Activated T-cell treated with anti-CD3 and anti-CD28 coated beads for 4 hours (primary cell): ENCODE measurements at places on chromosomes 13 and 19.

GRCh38 chr13:81916461-81916860 lies 1575.5 kb upstream of the SPRY2 start:
- DNase-seq = no peak

DNA sequence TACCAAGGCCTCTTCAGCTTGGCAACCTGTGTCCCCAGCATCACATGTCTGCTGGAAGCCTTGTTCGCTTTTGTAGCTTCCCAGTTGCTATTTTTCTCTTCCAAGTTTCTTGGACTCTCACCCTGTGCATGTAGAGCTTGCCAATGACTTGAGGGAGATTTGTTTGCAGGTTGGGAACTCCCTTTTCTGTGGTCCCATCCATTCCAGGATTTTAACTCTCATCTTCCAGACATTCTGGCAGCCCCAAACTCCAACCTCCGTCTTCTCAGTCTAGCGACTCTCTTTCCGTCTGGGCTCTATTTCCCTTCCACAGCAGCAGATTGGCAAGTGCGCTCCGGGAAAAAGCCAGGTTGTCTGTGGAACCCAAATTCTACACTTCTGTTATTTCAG lies 9.0 kb downstream of the PLAUR start:
- no peak for DNase-seq

DNA sequence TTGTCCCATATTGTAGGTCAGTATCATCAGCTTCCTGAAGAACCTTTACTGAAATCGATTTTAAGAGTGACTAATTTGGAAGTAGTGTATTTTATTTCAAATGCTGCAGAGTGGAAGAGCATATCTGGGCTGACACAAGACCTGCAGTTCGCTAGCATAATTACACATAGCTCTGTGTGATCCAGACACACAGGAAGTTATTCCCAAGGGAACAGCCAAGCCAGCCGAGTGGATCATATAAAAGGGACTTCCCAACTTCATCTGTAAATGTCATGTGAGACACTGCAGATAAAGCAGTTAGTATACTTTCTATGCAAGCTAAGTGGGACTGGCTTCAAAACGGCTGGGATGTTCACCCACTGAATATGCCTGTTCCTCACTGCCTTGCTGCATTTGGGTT lies 760.4 kb downstream of the SLITRK1 start:
- DNase-seq = no peak

DNA sequence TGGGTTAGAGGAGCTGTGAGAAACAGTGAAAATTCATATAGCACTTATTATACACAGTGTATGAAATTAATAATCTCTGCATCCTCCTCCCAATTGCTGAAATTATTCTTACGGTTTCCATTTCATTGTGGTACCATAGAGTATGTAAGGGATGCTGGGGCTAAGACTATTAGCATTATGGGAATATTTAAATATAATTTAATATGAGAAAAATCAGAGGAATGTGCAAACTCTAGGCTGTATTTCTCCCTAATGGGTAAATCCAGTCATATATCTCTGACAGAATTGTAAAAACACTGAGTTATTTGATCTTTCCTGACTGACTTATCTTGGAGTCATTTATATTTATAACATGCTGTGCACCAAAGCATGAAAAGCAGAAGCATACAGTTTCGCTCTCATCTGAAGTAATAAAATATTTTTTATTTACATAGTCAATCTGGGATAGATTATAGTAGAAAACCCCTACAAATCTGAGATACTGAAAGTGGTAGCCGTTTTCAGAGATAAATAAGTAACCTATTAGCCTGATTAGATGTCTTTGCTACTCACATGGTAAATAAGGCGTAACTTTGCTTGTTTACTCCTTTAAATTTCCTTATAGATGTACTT lies 34.9 kb downstream of the LRCH1 start:
- no peak for DNase-seq

DNA sequence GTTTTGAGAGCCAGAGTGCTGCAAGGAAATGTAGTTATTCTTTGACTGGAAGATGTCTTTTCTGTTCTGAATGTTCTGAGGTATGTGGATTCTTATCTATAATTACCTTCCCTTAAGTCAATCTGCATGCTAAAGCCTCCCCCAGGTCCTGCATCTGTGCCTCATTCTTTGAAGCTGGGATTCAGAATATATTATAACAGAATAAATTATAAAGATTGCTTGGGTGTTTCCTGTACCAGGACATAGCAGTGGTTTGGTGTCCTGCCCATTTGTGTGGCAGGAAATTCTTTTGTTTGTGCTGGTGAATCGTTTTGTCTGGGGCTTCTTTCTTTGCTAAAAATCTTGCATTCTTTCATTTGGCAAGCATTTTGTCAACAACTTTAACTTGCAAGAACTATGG lies 60.2 kb downstream of the ITGBL1 start:
- no peak for DNase-seq

- no peak for DNase-seq
These were observed 4.4 kb downstream of the JAK3 start for GRCh38 chr19:17843292-17843827.

DNA sequence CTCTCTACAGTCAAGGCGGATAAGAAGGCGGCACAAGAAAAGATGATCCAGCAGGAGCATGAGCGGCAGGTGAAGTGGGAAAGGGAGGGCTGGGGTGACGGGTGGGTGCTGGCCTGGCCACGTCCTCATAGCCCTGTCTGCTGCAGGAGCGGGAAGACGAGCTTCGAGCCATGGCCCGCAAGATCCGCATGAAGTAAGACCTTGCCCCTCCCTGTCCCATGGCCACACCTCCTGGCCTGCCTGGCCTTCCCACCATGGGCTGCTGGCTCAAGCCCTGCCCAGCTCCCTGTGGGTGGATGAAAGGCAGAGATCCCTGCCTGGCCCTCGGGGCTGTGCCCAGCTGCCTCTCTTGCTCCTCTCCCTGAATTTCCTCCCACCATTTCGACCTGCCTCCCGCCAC lies 7.2 kb downstream of the ZNF296 start:
- DNase-seq = no peak

DNA sequence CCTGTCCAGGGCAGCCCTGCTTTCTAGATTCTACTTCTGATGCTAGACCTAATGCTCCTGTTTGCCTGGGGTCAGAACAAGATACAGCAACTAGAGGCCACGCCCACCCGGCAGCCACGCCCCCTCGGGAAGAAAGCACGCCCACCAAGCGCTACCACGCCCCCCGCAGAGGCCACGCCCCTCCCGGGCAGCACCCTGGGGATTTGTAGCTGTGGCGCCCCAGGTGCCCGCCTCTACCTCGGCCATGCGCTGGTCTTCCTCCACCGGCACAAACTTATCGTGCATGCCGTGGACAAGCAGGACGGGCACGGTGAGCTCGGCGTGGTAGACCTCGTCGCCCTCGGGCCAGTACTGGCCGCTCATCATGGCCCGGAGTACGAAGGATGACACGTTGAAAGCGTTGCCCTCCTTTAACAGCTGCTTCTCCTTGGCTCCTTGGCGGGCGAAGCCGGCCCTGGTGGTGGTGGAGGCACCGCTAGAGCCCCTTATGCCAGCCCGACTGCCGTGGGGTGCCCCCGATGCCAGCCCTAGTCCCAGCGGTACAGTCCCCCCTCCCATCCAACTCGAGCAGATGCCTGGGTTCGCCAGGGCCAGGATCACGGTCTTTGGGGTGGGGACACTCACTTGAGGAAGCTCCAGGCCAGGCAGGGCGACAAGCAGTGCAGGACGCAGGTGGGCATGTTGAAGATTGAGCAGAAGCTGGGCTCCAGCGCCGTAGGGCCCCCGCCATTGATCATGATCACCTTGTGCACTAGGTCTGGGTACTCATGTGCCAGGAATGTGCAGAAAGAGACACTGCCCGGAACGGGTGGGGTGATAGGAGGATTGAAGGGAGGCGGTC lies 9.0 kb downstream of the ABHD8 start:
- DNase-seq = peak; percentile 33

DNA sequence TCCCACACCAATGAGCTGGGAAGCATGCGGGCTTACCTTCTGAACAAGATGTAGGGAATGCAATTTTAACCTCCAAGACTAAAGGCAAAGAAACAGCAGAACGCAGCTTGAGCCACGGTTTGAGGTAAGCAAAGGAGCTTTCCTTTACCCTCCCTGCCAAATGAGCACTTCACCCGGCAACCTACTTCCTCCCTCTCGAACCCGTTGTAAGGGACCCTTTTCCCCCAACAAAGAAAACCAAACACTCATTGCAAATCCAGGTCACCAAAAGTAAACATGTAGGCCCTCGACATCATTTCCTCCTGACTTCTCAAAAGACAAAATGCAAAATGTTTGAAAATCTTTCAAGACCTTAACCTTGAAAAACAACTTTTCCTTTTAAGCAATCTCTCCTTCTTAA lies 65.3 kb downstream of the ABCC4 start:
- DNase-seq = no peak

DNA sequence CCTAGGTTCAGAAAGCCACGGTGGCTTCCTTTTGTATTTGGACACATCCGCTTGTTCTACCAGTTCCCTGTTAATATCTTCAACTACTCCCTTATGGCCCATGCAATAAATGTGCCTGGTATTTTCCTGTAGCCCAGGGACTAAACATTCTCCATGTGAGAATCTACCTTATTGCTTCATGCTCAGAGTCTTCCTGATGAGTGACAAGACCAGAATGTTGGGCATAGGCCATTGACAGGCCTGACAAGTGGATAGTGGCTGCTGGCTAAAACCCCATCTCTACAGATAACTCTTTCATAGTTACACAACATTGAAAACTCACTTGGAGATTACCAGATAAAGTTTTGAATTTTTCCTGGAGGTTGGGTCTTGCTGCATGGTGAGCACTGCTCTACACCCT lies 449.9 kb downstream of the HS6ST3 start:
- no peak for DNase-seq

- DNase-seq = peak; percentile 64
These were observed 9.8 kb downstream of the PRX start for GRCh38 chr19:40403262-40403984.

GRCh38 chr13:95128045-95128643 lies 173.1 kb downstream of the ABCC4 start:
- no peak for DNase-seq

DNA sequence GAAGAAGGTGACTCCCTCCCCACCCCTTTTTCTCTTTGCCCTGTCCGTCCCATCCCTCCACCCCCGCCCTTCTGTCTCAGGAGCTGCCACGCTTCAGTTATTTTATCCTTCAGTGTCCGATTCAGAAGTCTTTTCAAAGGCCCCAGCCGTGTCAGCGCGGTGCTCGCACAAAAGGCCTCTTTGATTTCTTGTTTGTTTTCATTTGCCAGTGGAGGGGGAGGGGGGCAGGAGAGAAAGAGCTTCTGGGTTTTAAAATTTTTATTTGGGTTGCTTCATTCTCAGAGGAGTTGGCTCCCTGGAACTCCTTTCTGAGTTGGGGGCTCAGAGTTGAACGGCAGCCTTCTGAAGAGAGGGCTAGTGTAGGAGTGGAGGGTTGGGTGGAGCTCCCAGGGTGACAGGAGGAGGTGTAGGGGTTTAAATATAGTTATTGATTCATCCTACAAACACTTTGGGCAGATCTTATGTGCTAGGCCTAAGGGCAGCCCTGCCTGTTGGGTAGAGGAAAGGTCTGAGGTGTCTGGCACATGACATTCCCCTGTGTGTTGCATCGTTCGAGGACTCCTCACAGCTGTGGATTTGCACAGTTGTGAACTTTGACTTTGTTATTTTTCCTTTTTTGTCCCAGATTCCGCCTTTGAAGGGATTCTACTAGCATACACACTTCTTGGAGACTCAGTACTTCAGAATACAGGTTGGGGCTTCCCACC lies 36.8 kb downstream of the NFIX start:
- no peak for DNase-seq

- DNase-seq = peak; percentile 45
These were observed 13.6 kb downstream of the CFD start for GRCh38 chr19:873084-873483.

DNA sequence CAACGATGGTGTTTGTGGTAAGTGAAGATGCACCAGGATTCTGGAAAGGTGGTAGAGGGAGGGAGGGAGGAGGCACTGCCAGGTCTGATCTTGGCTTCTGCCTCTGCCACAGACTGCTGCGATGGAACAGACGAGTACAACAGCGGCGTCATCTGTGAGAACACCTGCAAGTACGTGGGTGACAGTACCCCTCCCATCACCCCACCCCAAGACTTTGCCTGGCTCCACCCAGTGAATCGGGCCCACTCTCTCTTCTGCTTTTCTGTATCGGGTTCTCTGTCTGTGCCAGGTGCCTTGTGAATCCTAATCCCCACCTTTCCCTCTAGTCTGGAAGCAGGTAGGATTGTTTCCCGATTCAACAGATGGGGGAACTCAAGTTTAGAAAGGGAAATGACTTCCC lies 2.5 kb downstream of the PRKCSH start:
- no peak for DNase-seq

- no peak for DNase-seq
These were observed 1.9 kb upstream of the SIGLEC5 start for GRCh38 chr19:51632126-51632525.

GRCh38 chr19:29260477-29261317 lies 47.7 kb upstream of the UQCRFS1 start:
- DNase-seq = no peak

GRCh38 chr13:51444922-51445321 lies 7.9 kb downstream of the INTS6 start:
- DNase-seq = no peak

GRCh38 chr19:49690656-49691242 lies at the start of gene CPT1C:
TSS of gene CPT1C (plus strand) at chr19:49691116. CDS start at chr19:49692253, 1,137 bp downstream.
- DNase-seq = peak; percentile 35
